ENCODE measurements at places on chromosomes 7 and 10. TPM values are rescaled to one million over a fixed set of nuclear protein-coding genes. Genes with fewer than 3 reads are reported as not detected.

PNLIPRP2 gene
- total RNA-seq = not detected

DNA sequence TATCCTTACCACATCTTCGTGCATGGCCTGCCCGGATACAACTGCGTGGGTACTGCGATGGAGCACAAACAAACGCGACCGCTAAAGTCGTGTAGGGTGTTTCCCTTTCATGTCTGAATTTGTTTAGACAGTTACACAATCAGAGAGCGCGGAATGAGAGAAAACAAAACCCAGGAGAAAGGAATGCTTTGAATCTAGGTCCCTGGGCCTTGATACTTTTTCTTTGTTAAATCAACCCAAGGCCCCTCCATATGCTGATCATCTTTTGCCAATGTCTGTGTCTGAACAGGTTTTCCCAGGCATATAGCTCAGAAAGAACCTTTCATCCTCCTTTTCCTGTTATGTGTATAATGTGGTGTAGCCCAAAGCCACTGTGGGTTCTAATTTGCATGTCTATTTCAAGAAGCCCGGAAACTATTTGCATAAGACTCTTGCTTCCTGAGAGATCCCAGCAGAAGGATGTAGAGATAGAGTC lies 145.8 kb downstream of the FRMD4A start:
- H3K4me1 ChIP-seq = peaks cover 20% of the 10 kb centered on the region
- H3K36me3 ChIP-seq = peaks cover 2% of the 10 kb centered on the region
- no peak for DNase-seq

COL17A1 gene
- not detected for total RNA-seq

GRCh38 chr10:100356067-100357017 lies 9.3 kb downstream of the SCD start:
- no peak for DNase-seq
- H3K27ac ChIP-seq = no peak overlapping the region
- H3K4me1 ChIP-seq = peaks cover 28% of the 10 kb centered on the region
- H3K36me3 ChIP-seq = peaks cover 70% of the 10 kb centered on the region
- no peak overlapping the region for H3K4me3 ChIP-seq

- H3K4me1 ChIP-seq = peaks cover 30% of the 10 kb centered on the region
- no peak overlapping the region for H3K4me3 ChIP-seq
- DNase-seq = no peak
- peaks cover 33% of the 10 kb centered on the region for H3K36me3 ChIP-seq
- peak overlapping the region; percentile 52 for H3K27ac ChIP-seq
Observed at GRCh38 chr10:3126741-3127346, 45.7 kb downstream of the PITRM1 start.

KCNH2 gene
- not detected for total RNA-seq

VAX1 gene
- 3.2 TPM for total RNA-seq

DNA sequence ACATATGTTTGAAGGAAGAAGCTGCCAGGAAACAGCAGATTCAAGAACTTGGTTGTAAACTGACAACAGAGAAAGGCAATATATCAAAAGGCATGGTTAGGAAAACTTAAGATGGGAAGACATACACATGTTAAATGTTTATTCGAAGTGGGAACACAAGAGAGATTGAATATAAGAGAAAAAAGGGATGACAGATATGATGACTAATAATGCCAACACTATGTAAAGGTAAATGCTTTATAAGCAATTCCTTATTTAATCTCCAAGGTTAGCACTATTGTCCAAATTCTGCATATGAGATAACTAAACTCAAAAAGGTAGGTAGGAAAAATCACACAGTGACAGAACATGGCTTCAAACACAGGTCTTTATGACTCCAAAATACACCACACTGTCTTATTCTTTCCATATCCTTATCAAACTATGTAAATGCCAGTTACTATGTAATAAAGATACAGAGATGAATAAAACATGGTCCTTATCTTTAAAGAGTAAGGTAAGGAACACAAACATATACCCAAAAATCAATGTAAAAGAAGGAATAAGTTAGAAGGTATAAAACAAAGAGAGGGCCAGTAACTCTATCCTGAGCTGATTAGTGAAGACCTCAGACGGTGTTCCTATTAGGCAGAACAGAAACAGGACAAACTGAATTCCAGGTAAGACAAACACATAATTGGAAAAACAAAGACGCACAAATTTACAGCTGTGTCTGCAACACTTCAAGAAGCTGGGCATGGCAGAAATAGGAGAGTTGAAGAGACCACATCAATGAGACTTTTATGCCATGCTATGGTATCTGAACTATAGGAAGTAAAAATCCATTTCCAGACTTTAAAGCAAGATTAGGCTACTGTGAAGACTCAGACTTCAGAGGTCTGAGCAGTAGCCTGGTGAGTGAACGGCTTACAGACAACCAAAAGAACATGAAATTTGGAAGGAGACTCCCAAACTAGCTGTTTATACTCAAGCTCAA lies 56.1 kb downstream of the ABI1 start:
- H3K36me3 ChIP-seq = peaks cover 3% of the 10 kb centered on the region
- H3K27me3 ChIP-seq = no peaks in the 10 kb centered on the region
- DNase-seq = no peak
- H3K4me3 ChIP-seq = no peak overlapping the region
- no peak overlapping the region for H3K27ac ChIP-seq

GRCh38 chr10:35421553-35422178 lies 85.4 kb downstream of the CCNY start:
- no peak for DNase-seq
- no peaks in the 10 kb centered on the region for H3K36me3 ChIP-seq
- H3K27ac ChIP-seq = peak overlapping the region; percentile 97
- H3K4me3 ChIP-seq = peak overlapping the region; percentile 57

DNA sequence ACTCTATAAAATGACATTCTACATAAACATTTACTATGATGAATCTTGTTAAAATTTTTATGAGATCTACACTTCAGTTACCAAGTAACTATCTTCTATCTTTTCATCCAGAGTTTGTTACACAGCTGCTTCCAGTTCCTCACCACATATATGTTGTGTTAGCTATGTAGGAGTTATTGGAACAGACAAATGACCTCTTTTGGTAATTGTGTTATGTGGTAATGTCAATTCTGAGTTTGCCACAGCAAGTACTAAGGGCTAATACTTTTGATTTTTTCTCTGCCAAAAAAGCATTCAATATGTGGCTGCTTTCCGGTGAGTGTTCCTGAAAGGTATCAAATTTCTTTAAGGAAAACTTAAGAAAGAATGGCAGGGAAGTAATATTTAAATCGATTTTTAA lies 573.9 kb upstream of the PCDH15 start:
- H3K27me3 ChIP-seq = no peaks in the 10 kb centered on the region
- no peaks in the 10 kb centered on the region for H3K36me3 ChIP-seq
- peaks cover 47% of the 10 kb centered on the region for H3K4me1 ChIP-seq
- no peak overlapping the region for H3K4me3 ChIP-seq

GRCh38 chr10:115829521-115830205 lies 443.3 kb downstream of the GFRA1 start:
- no peak overlapping the region for H3K27ac ChIP-seq
- no peak overlapping the region for H3K4me3 ChIP-seq
- peaks cover 6% of the 10 kb centered on the region for H3K4me1 ChIP-seq
- DNase-seq = no peak
- no peaks in the 10 kb centered on the region for H3K27me3 ChIP-seq

GRCh38 chr7:158472596-158472995 lies 115.0 kb downstream of the PTPRN2 start:
- no peaks in the 10 kb centered on the region for H3K36me3 ChIP-seq
- no peaks in the 10 kb centered on the region for H3K27me3 ChIP-seq
- H3K27ac ChIP-seq = no peak overlapping the region
- H3K4me3 ChIP-seq = no peak overlapping the region
- no peaks in the 10 kb centered on the region for H3K4me1 ChIP-seq
- DNase-seq = no peak

DNA sequence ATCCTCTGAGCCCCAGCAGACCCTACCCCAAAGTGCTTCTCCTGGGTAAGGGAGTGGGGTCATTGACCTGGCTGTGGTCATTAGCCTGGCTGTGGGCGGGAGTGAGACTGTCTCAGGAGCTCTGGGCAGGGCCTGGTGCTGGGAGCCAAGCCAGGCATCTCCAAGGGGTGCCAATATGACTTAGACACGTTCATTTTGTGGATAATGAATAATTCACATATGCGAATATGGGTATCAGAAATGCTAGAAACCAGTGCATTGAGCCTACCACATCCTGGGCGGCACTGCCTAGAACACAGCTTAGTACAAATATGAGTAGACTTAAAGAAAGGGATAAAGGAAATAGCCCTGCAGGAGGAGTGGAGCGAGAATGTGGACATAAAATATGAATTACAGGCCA lies 14.4 kb upstream of the SRRM3 start:
- no peaks in the 10 kb centered on the region for H3K27me3 ChIP-seq
- H3K4me1 ChIP-seq = no peaks in the 10 kb centered on the region
- H3K4me3 ChIP-seq = no peak overlapping the region
- DNase-seq = no peak

DNA sequence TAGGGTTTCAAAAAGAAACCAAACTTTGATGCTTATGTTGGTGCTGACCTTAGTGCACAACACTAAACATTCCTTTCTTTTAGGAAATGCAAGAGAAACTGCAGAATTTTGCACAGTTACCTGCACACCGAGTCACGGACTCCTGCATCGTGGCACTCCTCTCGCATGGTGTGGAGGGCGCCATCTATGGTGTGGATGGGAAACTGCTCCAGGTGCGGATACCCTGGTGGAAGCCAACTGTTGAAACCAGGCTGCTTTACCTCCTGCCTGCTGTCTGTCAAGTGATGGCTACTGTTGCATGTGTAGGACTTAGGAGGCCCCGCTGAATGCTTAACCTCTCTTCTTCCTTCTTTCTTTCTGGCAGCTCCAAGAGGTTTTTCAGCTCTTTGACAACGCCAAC lies 11.7 kb downstream of the CASP2 start:
- DNase-seq = no peak
- H3K4me1 ChIP-seq = peaks cover 14% of the 10 kb centered on the region
- peaks cover 75% of the 10 kb centered on the region for H3K36me3 ChIP-seq
- H3K27ac ChIP-seq = no peak overlapping the region
- no peak overlapping the region for H3K4me3 ChIP-seq
- H3K27me3 ChIP-seq = no peaks in the 10 kb centered on the region

- peaks cover 7% of the 10 kb centered on the region for H3K4me1 ChIP-seq
- DNase-seq = no peak
- peaks cover 15% of the 10 kb centered on the region for H3K27me3 ChIP-seq
- H3K27ac ChIP-seq = no peak overlapping the region
- no peak overlapping the region for H3K4me3 ChIP-seq
Observed at GRCh38 chr7:76222333-76222732, 20.6 kb downstream of the SRRM3 start.

Measured in osteocyte (in vitro differentiated cells).